Left hindlimb (tissue), 1 donor: ENCODE measurements at places on chromosomes 2 and 18.

DNA sequence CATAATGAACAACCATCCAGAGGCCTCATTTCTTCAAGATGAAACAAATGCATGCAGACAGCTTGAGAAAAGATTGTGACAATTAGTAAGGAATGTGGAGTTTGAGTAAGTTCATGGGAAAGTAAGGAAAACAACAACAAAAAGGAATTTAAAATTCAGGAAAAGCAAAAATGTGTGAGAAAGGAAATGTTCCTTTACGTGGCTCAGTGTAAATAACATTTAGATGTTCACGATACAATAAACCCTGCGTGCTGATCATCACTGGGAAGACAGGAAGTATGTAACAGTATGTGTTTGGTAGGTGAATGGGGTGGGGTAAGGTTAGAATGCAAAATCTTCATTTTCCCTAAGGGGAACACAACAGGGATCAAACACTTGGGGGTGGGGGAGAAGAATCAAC, 72.7 kb downstream of the TRIP12 start:
- DNase-seq, result no peak

DNA sequence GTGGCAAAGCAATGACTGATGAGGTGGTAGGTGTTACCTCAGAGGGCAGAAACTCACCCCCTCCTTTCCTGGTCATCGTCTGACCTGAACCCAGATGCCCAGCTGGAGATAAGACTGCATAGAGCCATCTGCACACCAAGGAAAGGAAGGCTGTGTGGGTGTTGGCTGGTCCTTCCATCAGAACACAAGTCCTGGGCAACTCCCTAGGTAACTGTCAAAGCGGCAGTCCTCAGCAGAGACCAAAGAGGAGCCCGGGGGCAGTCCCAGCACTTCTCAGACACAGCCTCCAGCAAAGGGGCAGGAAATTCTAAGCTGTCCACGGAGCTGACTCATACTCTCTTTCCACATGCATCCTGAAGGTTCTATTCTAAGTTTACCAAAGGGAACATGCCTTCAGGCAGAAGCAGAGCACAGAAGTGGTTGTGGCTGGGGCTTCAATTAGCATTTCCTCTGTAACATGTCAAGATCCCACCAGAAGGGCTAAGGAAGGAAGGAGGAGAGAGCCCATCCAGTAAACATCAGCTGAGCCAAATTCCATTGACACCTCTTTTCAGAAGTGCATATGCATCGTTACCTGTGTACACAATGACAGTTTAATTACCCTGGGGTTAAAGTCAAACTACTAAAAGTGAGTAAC, 54.7 kb downstream of the SPRED2 start:
- no peak for DNase-seq

- DNase-seq, result no peak
These were observed 3.9 kb upstream of the WDSUB1 start for GRCh38 chr2:159290289-159290907.

DNA sequence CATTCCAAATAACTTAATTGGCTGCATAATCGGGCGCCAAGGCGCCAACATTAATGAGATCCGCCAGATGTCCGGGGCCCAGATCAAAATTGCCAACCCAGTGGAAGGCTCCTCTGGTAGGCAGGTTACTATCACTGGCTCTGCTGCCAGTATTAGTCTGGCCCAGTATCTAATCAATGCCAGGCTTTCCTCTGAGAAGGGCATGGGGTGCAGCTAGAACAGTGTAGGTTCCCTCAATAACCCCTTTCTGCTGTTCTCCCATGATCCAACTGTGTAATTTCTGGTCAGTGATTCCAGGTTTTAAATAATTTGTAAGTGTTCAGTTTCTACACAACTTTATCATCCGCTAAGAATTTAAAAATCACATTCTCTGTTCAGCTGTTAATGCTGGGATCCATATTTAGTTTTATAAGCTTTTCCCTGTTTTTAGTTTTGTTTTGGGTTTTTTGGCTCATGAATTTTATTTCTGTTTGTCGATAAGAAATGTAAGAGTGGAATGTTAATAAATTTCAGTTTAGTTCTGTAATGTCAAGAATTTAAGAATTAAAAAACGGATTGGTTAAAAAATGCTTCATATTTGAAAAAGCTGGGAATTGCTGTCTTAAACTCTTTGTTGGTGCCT, 1.4 kb downstream of the PCBP1 start:
- no peak for DNase-seq

- no peak for DNase-seq
These were observed 40.6 kb upstream of the FZD5 start for GRCh38 chr2:207810200-207810788.

GRCh38 chr2:179266271-179266670, 1.6 kb upstream of the SESTD1 start:
- no peak for DNase-seq

DNA sequence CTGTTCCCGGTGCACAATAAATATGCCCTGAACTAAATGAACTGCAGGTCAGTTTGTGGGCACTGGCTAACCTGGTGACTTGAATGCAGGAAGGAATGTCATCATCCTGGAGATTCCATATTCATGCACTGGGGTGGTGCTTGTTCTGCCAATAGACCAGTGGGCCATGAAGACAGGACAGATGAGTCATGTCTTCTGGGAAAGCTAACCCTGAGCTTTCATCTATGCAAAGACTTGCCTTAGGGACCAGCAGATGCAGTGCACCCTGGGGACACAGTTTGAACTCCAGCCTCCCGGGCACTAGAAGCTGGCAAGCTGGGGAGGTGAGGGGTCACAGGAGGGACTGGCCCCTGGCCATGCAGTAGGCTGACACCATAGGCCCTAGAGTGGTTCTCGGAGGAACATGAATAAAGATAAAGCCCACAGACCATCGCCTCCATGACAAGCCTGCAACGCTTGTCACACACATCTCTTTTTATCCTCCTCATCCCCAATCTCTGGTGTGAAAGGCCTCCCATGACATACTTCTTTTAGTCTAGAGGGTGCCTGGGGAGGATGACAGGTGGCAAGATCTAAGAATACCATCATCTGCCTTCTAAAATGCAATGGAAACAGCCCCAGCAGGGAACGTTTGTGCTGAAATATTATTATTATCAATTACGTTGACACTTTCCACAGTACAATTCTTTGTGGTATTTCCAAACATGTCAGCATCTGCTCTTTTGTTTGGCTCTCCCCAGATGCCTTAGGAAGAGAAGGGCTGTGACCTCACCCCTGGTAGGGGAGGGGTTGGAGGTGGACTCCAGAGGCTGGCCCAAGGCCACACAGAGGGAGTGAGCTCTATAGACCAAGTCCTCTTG, 267.4 kb upstream of the RAB6C start:
- no peak for DNase-seq

DNA sequence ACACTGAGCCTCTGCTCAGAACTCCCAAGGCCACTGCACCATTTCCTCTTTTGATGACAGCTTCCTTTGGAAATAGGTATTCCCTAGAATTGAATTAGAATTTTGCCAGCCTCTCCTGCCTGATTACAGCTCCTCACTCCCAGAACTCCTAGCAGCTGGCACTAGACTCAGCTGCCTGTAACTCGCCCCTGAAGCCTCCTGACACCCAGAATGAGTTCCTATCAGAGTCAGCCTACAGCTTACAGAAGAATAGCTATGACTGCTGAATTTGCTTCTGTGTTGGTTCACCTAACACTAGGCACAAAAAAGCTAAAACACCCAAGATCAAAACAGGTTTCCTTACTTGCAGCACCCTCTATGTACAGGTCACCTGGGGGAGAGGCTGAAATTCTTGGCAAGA, 108.2 kb upstream of the PTPRM start:
- no peak for DNase-seq

- DNase-seq, result no peak
These were observed 475.7 kb upstream of the PKDCC start for GRCh38 chr2:41572154-41572553.

GRCh38 chr2:169928463-169928864, 101.2 kb downstream of the UBR3 start:
- no peak for DNase-seq

- DNase-seq, result no peak
These were observed 24.6 kb downstream of the ANO7 start for GRCh38 chr2:241213041-241213440.

GRCh38 chr2:156340377-156340776, 7.9 kb upstream of the NR4A2 start:
- no peak for DNase-seq

GRCh38 chr2:127155947-127156346, 49.0 kb upstream of the BIN1 start:
- peak; percentile 75 for DNase-seq

- DNase-seq, result no peak
These were observed 371.8 kb downstream of the EPHA4 start for GRCh38 chr2:221200184-221200839.

DNA sequence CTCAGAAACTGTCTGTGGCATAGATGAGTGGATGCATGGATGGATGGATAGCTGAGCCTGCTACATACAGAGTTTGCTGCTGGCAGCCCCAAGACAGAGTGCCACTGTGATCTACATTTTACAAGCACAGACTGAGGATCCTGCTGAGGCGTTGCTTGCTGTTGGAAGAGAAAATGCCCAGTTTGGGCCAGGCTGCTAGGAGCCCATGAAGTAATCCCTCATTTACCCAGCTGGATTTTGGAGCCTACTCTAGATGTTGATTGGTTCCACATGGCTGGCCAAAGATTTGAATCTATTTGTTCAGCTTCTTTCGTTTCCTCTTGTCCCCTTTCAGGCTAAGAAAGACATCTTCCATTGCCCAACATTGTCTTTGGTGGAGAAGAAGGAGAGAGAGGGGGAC, 261.3 kb downstream of the CLIP4 start:
- DNase-seq, result no peak

- DNase-seq, result peak; percentile 44
These were observed 168.0 kb downstream of the SPP2 start for GRCh38 chr2:234218266-234219045.

DNA sequence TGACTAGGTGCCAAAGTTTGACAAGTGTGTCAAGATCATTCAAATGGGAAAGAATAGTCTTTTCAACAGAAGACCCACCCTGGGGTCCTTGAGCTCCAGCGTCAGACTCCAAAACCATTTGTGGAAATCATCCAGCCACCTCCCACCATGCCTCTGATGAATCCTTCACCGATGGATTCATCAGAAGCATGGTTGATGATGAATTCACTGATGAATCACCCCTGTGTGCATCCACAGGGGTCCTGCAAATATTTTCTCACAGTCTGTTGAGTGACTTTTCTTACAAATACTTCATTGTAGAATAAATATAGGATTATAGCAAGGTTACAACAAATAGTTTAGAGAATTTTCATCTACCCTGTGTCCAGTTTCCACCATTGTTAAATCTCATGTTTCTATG, 4.3 kb downstream of the UGT1A9 start:
- no peak for DNase-seq

DNA sequence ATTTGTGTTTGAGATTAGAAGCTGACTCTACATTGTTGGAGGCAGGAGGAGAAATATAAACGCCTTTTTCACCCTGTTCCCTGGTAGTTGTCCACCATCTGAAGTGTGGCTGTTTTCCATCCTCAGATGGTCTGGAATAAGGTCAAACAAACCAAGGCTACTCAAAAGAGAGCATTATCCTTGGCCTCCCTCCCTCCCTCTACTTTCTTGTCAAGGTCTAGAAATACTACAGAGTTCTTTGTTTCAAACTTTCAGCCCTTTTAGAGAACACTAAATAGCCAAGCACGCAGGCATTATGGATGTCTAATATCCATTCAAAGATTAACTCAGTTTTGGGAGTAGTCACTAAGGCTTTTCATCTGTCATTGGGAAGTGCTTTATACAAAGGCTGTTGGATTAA, 215.8 kb upstream of the ITGA4 start:
- no peak for DNase-seq

GRCh38 chr2:217121565-217121964, 261.7 kb upstream of the TNP1 start:
- no peak for DNase-seq

- no peak for DNase-seq
These were observed 143.6 kb upstream of the HNRNPA3 start for GRCh38 chr2:177068967-177069366.

DNA sequence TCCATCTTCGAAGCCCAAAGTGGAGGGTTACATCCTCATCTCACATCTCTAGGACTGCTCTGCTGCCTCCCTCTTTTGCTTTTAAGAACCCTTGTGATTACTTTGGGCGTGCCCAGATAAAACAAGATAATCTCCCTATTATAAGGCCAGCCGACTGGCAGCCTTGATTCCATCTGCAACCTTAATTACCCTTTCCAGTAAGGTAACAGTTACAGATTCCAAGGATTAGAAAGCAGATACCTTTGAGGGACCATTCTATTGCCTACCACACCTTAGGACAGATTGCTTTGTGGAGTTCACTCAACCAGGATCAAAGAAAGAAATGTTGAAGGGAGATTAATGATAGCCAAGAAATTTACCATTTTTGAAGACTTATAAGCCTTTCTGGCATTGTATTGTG, 250.8 kb upstream of the ACVR2A start:
- no peak for DNase-seq

GRCh38 chr18:404061-404636, 96.4 kb downstream of the COLEC12 start:
- no peak for DNase-seq

- DNase-seq, result no peak
These were observed 43.6 kb upstream of the XPO1 start for GRCh38 chr2:61581716-61582115.

GRCh38 chr2:137893145-137893544, 71.1 kb upstream of the HNMT start:
- no peak for DNase-seq

DNA sequence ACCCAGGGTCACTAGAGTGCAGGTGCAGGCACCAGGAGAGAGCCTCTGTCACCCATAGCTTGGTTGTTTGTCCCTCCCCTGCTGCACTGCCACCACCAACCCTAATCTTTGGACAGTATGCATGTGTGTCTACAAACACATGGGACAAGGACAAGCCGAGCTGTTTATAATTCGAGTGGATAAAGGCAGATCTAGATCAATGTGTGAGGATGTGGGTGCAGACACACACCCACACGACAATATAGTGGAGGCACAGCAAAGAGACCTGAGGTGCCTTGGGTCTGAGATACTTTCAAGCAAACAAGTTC, 199.2 kb downstream of the TNS1 start:
- DNase-seq, result no peak

DNA sequence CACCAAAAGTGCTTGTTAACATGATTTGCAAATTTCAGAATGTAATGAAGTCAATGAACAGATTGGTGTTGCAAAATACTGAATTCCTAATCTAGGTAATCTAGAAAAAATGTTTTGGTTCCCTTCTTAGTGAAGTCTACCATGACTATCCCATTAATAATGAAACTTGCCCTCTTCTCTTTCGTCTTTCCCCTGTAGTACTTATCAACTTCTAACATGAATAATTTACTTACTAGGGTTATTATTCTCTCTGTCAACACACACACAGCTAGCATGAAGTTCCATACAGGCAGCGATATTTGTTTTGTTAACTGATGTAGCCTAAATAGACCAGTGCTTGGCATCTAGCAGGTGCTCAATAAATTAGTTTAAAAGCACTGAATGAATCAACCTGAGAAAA, 160.2 kb downstream of the NCK2 start:
- no peak for DNase-seq
